ENCODE measurements at places on chromosomes 3 and 15.

GRCh38 chr3:122563717-122564025 is 429 bp downstream of the PARP9 start:
- peak; percentile 65 for DNase-seq

DNA sequence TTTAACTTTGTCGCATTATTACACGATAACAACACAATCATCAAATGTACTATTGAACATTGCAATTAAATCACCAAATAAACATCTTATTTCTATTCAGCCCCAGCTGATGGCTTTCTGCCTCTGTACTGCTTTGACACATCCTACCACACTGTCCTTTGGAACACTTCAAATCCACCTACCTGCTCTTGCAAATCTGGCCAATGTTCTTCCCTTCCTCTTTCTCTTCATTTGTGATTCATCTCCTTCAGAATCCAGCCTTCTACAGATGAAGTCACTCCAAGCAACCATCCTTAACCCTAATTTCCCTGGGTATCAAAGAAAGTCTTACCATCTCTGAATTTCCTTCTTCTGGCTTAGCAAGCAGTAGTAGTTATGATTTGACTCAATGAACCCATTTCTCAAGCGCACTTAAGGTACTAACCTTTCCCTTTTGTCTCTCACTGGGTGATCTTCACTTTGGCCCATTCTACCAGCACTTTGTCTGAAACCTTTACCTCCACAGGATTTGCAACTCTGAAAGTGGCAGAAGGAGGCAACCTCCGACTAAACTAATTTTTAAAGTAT is 502.9 kb downstream of the FOXP1 start:
- DNase-seq: no peak

DNA sequence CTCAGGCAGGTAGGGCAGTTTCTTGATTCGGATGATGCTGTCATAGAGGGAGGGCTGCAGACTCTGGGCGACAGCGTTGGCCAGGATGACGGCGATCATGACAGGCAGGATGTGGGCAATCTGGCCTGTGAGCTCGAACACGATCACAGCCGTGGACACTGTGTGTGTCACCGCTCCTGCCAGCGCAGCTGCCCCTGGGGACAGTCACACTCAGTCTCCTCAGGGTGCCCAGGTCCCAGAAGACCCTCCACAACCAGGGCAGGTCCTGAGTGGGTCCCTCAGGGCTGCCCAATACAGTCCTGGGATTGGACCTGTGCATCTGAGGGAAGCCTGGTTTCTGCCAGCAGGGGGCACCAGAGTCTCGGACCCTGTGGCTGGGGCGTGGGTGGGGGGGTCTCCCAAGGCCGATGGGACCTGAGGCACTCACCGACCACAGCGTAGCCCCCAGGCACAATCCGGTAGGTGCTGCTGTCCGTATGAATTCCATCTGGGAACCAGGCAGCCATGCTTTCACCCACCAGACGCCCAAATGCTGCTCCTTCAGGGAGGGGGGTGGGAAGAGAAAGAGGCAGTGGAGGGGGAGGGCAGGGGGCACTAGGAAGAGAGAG is 7.2 kb downstream of the CLCN2 start:
- peak; percentile 87 for DNase-seq

DNA sequence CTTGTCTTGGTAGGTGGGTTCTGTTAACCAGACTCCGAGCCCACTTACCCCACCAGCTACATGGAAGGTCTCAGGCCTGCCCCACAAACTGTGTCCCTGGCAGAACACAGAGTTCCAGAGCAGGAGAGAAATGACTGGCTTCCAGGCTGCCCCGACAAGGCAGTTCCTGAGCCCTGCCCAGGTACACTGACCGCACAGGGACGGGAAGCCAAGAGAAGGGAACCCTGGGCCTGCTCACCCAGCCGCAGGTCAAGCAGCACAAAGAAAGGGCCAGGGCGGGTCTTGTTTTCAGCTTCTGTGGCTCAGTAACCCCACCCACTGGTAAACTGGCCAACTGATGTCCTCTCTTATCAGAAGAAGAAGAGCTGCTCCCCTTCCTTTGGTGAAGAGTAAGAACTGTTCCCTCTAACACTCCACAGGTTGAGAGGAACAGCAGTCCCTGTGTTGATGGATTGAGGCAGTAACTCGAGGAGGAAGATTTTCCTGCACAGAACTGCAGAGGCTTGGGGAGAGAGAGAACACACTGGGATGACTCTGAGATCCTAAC is 68.4 kb downstream of the CRTC3 start:
- DNase-seq: peak; percentile 66

Measured in activated CD8-positive, alpha-beta memory T cell treated with anti-CD3 and anti-CD28 coated beads for 24 hours (primary cell).